HCT116 (cell line): ENCODE measurements at places on chromosomes 16 and 17. TPM values are rescaled to one million over a fixed set of nuclear protein-coding genes. Genes with fewer than 3 reads are reported as not detected.
A peak's percentile ranks its signal among the peaks of the same experiment; 100 is the strongest.

- no peaks in the 10 kb centered on the region for H3K4me1 ChIP-seq
- DNase-seq, result no peak
- H3K4me3 ChIP-seq, result no peak overlapping the region
These were observed 137.5 kb upstream of the PLEKHM1 start for GRCh38 chr17:45628019-45628418.

DNA sequence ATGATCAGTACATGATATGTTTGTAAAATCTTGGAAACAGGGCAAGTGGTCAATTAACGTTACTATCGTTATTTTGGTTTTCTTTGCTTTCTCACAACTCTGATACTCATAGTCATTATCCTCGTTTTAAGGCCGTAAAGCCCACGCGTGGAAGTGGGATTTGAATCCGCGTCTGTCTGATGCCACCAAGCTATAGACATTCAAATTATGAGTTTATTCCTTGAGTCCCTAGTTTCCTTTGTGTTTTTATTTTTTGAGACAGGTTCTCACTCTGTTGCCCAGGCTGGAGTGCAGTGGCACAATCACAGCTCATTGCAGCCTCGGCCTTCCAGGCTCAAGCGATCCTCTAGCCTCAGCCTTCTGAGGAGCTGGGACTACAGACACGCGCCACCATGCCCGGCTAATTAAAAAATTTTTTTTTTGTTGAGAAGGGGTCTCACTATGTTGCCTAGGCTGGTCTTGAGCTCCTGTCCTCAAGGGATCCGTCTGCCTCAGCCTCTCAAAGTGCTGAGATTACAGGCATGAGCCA is 1.0 kb downstream of the DCTN5 start:
- DNase-seq, result no peak
- peaks cover 23% of the 10 kb centered on the region for H3K4me1 ChIP-seq
- peak overlapping the region; percentile 70 for H3K27ac ChIP-seq

GRCh38 chr17:45077643-45078042 is 16.5 kb downstream of the NMT1 start:
- H3K27me3 ChIP-seq, result no peaks in the 10 kb centered on the region
- 0 out of 2 replicates have a peak, but pooled peaks cover 4% of the 10 kb centered on the region for H3K36me3 ChIP-seq
- H3K4me1 ChIP-seq, result no peaks in the 10 kb centered on the region; the same call in 1 of the 2 replicates
- no peak for DNase-seq
- no peak overlapping the region for H3K27ac ChIP-seq
- H3K4me3 ChIP-seq, result no peak overlapping the region

DNA sequence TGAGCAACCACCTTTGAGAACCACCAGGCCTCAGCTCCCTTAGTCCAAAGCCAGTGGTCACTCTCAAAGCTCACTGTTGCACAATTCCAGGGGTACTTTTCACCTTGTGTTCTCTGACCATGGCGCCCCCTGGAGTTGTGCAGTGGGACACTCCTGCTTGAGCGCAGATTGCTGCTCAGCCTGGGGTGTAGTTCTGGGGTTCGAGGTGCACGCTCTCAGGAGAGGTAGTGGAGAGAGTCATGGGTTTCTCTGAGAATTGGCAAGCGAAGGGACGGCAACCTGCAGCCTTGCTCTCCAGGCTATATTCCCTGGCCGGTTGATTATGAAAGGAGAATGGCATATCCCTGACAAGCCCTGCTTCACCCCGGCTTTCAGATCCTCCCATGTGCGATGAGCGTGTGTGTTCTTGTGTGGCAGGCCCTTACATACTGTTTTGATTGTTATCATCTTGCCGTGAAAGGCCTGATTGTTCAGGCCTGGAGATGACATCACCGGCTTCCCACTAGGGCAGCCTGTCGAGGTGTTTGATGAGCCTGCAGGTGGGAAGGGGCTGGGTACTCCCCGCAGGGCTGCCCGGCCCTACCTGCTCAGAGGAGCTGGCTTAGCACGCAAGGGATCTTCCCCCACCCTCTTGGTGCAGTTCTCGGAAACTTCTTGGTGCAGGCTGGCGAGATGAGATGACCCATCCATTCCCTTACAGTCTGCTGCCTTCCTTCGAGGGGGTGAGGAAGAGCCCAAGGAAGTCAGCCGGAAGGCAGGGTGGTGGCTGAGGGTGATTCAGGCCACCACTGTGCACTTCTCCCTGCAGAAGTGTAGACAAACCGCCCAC is 431.2 kb downstream of the SLC39A11 start:
- H3K36me3 ChIP-seq, result no peaks in the 10 kb centered on the region
- peak overlapping the region; percentile 82 for H3K27ac ChIP-seq
- peaks cover 66% of the 10 kb centered on the region for H3K4me1 ChIP-seq
- H3K27me3 ChIP-seq, result no peaks in the 10 kb centered on the region

GRCh38 chr17:74226252-74226651 is 12.9 kb downstream of the TTYH2 start:
- DNase-seq, result no peak
- H3K36me3 ChIP-seq, result peaks cover 8% of the 10 kb centered on the region; the same call in 1 of the 2 replicates
- no peaks in the 10 kb centered on the region for H3K27me3 ChIP-seq
- H3K27ac ChIP-seq, result no peak overlapping the region
- H3K4me3 ChIP-seq, result no peak overlapping the region
- H3K4me1 ChIP-seq, result peaks cover 21% of the 10 kb centered on the region

GRCh38 chr16:4373356-4373908 is 1.8 kb downstream of the VASN start:
- H3K4me1 ChIP-seq, result peaks cover 77% of the 10 kb centered on the region
- H3K27ac ChIP-seq, result peak overlapping the region; percentile 72
- peak overlapping the region; percentile 80 for H3K4me3 ChIP-seq
- H3K27me3 ChIP-seq, result no peaks in the 10 kb centered on the region
- H3K36me3 ChIP-seq, result no peaks in the 10 kb centered on the region

RSKR gene
- 18.9 TPM for total RNA-seq
